ENCODE measurements at places on chromosomes 7 and 10. TPM values are rescaled to one million over a fixed set of nuclear protein-coding genes. Genes with fewer than 3 reads are reported as not detected.

GRCh38 chr10:61904733-61905725, 3.5 kb downstream of the ARID5B start:
- peak; percentile 81 for DNase-seq

- no peak for DNase-seq
Observed at GRCh38 chr10:79025199-79025832, 43.5 kb upstream of the ZMIZ1 start.

DNA sequence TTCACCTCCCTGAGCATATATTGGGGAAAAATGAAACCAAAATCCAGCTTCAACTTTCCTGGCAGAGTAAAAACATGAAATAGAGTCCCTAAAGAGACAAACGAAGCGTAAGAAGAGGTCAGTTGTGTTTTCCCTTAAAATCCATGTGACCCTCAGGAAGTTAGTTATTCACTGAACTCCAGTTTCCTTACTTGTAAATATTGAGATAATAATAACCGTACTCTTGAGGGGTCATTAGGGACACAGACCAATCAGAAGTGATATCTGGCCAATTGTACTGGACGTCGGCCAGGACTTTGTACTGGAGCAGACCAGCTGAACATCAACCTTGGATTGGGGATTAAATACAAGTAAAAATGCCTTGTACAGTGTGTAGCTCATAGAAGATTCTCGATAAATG, 167.0 kb downstream of the GATA3 start:
- no peak for DNase-seq

The VSTM2A gene
- not detected for total RNA-seq

The TFPI2 gene
- total RNA-seq = 208 TPM

DNA sequence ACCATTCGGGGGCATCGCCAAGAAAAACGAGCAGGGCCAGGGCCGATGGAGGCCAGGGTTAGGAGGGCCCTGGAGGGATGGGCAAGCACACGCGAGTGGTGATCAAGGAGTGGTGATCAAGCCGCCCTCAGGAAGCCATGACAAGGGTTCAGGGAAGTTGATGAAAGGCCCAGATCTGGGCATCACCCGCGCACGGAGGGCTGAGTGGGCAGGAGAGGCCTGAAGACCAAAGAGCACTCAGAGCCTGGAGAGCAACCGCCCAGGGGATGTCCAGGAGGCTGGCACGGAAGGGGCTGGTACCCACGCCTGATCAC, 114.6 kb downstream of the WDR37 start:
- DNase-seq = no peak

DNA sequence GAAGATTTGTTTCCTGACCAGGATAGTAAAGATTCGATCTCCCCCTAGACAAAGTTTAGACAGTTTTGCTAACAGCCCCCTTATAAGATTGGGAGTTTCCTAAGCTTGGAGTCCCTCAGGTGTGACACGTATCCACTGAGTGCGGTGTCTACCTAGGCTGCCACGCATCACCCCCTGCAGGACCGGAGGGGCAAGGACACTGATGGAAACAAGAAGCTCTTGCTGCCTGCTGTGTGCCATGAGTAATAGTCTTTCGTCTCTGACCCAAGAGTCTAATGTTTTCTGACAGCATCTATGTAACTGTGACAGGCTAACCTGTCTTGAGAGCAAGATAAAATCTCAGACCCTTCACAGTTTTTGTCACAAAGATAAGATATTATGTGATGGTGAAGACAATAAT, 173.5 kb downstream of the SEMA3E start:
- DNase-seq = no peak

- DNase-seq = no peak
Observed at GRCh38 chr10:54799506-54799905, 1.5 kb downstream of the PCDH15 start.

- DNase-seq = no peak
Observed at GRCh38 chr10:30431435-30431911, 2.5 kb upstream of the MAP3K8 start.

The GDF2 gene
- total RNA-seq = not detected

The PON1 gene
- total RNA-seq = not detected

GRCh38 chr7:146116521-146117222, at the start of gene CNTNAP2:
CNTNAP2 (plus strand) TSS chr7:146116801; CDS start chr7:146116877, 76 bp downstream.
- DNase-seq = no peak

- no peak for DNase-seq
Observed at GRCh38 chr10:110069502-110069982, 61.8 kb downstream of the ADD3 start.

The TAS2R5 gene
- total RNA-seq = not detected

GRCh38 chr7:101576998-101577397, 52.1 kb downstream of the MYL10 start:
- no peak for DNase-seq

DNA sequence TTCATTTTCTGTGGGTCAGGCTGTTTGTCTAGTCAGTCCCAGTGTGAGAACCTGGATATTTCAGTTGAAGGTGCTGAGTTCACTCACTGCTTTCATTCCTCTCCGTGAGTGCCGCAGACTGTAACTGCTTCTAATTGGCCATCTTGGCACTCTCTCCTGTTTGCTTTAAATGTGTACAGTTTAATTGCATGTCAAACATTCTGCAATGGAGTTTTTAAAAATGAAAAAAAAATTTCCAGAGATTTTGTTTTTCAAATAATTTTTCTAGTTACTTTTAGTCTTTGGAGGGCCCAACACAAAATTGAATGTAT, 87.8 kb downstream of the CCSER2 start:
- DNase-seq = no peak

The CRYGN gene
- total RNA-seq = not detected

DNA sequence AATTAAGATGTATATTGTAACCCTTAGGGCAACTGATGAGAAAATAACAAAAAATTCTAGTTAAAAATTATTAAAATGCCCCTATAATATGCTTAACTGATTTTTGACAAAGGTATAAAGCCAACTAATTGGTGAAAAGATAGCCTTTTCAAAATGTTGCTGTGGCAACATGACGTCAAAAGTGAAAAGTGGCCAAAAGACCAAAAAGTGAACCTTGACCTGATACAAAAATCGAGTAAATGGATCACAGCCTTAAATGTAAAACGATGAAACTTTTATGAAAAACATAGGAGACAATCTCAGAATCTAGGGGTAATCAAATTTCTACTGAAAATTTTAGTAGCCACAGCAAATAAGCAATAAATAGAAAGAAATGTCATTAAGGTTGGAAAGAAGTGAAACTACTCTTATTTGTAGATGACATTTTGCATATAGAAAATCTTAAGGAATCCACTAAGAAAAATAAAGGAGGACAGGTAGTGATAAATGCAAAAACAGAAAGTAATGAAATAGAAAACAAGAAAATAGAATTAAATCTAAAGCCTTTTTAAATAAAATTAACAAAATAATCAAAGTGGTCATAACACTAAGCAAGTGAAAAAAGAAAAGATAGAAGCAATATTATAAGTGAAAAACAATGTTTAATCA, 285.6 kb downstream of the ADK start:
- DNase-seq = no peak

- no peak for DNase-seq
Observed at GRCh38 chr10:5603091-5603847, 63.1 kb downstream of the ASB13 start.

DNA sequence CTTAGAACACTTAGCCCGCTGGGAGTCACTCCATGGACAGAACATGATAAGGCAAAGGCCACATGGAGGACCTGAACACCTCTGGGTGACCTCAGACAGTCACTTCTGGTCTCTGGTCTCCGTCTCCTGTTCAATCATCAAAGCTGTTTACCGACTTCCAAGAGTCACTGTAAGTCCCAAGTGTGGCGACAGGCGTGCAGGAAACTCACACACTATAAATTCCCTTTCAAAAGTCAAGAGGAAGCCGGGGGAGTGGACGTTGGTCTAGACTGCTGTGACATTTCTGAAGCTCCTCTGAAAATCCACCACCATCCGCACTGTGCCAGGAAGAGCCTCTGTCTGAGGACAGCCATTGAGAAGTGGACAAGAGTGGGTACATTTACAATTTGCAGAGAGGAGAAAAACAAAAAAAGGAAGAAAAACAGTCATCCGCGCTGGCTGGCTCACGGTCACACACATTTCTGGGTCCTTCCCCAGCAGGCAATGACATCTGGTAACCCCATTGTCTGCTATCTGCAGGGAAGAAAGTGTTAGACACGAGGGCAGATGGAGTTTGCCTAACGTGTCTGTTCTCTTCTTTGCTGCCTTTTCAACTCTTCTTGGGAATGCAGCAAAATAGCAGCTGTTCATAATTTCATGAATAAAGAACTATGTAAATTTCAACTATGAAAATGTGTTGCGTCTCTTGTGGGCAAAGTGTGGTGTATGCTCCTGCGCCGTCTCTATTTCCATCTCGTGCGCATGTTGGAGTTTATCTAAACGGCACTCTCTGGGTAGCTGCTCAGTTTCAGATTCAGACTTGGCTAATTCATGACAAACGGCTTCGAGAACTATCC, 32.9 kb upstream of the CUX1 start:
- DNase-seq = peak; percentile 33

The PALS2 gene
- 20.3 TPM for total RNA-seq

DNA sequence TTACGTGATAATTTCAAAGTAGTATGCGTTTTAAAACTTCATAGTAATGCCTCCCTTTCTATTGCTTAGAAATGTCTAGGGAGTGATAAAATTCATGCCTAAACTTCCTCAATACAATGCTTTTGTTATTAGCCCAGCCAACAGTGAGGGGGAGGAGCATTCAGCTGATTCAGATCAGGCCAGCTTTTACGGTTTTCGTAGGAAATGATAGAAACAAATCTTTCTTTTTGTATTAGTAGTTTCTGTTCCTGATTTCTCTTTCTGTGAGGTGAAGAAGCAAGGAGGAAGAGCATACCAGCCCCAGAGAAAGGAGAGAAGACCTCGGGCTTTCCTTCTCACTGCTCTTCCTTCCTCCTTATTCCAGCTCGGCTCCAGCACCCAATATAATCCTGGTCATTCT, 35.2 kb upstream of the ITPRID1 start:
- DNase-seq = no peak

The GNGT1 gene
- not detected for total RNA-seq

DNA sequence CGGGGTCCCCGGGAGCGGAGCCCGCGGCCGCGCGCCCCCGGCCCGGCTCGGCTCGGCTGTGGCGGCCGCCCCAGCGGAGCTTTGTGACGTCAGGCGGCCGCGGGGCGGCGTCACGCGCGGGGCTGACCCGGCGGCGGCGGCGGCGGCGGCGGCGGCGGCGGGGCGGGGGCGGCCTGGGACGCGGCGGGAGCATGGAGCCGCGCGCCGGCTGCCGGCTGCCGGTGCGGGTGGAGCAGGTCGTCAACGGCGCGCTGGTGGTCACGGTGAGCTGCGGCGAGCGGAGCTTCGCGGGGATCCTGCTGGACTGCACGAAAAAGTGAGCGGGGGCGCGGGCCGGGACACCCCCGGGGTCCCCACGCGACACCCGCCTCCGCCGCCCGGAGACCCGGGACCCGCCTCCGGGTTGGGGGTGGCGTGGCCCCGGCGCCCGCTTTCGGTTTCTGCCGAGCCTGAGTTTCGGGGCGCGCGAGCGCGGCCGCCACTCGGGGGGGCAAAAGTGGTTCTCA, at the start of gene PWWP2B:
TSS of gene PWWP2B (plus strand) at position 165 of the 506 bp plus-strand sequence. CDS start at position 192, 27 bp downstream.
- no peak for DNase-seq

GRCh38 chr7:41303709-41304108, 399.2 kb downstream of the INHBA start:
- DNase-seq = no peak

- DNase-seq = no peak
Observed at GRCh38 chr10:31677195-31678138, 251.2 kb downstream of the ARHGAP12 start.

DNA sequence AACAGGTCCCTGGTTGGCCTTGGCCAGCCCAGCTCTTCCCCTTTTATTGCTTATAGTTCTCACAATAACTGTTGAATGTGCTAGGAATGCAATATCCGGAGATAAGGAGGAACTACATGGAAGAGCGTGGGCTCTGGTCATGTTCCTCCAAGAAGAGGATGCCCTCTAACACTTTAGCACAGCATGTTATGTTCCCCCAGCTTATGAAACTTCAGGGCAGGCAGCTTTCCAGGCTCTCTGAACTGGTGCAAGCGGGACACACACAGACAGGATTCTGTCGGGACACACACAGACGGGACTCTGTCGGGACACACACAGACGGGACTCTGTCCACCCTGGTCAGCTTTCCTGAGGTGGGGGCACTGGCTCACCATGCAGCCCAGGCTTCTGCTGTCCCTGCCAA, 141.6 kb downstream of the PKD1L1 start:
- DNase-seq = no peak

GRCh38 chr7:96676919-96677318, 32.7 kb downstream of the SEM1 start:
- no peak for DNase-seq

- no peak for DNase-seq
Observed at GRCh38 chr10:43024524-43024923, 52.3 kb upstream of the RET start.

DNA sequence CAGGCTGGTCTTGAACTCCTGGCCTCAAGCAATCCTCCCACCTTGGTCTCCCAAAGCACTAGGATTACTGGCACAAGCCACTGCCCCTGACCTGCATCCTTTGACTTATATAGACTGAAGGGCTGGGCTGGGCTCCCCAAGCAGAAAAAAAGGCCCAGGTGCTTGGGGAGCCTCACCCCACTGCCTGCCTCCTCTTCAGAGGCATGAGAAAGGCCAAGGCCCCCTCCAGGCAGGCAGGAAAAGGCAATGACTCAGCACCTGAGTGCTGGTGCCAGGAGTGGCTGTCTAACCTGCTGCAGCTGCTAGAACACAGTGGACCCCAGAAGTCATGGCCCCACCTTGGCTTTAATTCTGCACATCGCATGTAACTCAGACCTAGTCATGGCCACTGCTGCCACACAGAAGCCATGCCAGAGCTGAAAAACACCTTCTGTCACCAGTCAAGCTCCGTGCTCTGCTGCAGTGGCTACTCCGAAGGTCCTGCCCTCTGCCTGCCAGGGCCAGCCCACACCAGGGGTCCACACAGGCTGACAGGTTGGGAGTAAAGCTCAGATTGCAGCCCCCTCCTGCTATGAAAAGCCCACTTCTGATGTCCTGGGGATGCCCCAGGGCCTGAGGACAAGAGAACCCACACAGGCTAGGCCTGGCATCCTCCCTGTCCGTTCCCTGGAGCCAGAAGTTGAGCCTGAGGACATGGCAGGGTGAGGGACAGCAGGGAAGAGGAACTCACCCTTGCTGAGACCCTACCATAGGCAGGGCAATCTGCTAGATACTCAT, 48.5 kb downstream of the GRID1 start:
- DNase-seq = no peak

DNA sequence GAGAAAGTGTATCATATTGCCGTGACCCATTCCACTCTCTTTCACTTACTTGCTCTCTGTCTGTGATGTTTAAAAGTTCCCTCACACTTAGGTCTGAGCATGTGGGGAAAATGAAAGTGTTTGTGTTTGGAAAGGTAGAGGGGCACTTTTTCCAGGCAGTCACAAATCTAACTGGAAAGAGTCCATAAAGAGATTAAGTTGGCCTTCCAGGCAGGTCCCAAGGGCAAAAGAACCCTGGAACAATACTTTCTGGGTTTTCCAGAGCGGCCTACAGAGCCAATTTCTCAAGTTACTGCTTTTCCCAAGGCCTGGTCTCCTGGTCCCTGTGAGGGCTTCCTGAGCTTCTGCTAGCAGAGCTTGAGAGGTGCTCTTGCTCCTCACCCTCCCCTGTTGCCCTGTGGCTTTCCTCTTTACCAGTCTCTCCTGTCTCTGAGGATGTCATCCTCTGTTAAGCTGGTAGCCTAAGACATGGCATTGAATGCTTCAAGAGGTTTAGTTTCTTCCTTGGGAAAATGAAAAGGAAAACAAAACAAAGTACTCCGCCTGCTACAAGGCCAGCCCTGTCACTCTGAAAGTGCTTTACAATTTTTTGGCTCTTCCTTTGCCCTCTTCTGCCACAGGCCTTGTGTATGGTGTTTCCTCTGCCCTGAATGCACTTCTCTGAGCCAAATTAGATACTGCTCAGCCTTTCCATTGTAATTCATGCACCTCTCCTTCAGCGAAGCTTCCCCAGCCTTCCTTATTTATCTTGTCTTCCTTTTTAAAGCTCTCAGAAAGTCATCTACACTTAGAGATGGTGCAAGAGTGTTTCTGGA, 20.1 kb downstream of the TES start:
- no peak for DNase-seq

Data from LHCN-M2 (cell line).